ENCODE measurements at places on chromosomes 1 and 21.

DNA sequence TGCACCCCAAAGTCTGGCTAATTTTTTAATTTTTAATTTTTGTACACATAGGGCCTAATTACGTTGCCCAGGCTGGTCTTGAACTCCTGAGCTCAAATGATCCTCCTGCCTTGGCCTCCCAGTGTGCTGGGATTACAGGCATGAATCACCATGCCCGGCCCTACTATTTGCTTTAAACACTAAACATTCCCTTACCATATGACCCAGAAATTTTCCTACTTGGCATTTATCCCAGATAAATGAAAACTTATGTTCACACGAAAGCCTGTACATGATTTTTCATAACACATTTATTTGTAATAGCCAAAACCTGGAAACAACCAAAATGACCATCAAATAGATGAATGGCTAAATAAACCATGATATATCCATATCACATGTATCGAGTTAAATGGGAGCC is 35.8 kb downstream of the NDUFS5 start:
- no peak for DNase-seq

DNA sequence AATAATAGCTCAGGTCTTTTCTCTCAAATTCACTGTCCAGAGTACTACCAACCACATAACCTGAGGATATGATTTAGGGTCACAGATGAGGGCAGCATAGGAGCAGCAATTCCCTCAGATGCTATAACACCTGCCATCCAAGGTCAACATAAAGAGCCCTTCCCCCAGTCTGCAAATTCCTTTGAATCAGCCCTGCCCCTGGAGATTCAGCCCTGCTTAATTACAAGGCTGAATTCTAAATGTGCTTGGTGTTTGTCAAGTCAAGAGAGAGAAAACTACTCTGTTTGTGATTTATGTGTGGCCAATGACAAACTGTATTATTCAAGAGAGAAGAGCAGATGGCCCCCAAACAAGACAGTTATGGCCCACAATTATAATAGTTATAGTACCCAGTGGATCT is 195.7 kb upstream of the ADGRL2 start:
- DNase-seq, result no peak

DNA sequence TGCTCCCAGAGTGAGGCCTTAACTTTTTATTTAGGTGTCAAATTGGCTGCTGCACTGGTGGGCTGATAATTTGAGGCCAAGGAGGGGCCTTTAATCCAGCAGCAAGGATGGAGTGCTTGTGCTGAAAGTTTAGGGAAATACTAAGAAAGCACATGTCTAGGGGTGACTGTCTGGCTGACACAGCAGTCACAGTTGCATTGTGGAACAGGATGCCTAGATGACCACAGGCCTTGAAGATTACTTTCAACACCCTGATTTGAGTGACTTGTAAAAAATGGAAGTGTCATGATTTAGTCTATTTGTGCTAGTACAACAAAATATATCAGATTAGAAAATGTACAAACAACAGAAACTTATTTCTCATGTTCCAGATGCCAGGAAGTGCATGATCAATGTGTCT is 57.7 kb downstream of the ZNF697 start:
- no peak for DNase-seq

- DNase-seq, result no peak
Measured at GRCh38 chr1:201724039-201724765, 104.8 kb upstream of the IPO9 start.

GRCh38 chr1:97412737-97413136 is 508.1 kb downstream of the DPYD start:
- no peak for DNase-seq

DNA sequence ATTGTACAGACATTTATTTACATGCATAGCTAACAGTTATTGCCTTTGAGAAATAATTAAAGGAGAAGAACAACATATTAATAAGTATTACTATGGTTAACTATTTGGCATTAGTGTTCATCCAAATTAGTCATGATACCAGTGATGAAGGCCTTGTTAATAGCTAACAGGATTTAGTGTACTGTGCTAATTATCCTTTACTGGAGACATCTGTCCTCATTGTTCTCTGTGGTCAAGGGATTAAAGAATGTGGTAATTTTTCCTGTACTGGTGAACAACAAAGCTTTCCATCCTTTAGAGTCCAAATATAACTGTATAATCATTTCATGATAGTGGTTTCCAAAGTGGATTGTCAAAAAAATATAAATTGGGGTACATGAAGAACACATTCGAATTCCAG is 103.9 kb downstream of the ADGRL4 start:
- no peak for DNase-seq

DNA sequence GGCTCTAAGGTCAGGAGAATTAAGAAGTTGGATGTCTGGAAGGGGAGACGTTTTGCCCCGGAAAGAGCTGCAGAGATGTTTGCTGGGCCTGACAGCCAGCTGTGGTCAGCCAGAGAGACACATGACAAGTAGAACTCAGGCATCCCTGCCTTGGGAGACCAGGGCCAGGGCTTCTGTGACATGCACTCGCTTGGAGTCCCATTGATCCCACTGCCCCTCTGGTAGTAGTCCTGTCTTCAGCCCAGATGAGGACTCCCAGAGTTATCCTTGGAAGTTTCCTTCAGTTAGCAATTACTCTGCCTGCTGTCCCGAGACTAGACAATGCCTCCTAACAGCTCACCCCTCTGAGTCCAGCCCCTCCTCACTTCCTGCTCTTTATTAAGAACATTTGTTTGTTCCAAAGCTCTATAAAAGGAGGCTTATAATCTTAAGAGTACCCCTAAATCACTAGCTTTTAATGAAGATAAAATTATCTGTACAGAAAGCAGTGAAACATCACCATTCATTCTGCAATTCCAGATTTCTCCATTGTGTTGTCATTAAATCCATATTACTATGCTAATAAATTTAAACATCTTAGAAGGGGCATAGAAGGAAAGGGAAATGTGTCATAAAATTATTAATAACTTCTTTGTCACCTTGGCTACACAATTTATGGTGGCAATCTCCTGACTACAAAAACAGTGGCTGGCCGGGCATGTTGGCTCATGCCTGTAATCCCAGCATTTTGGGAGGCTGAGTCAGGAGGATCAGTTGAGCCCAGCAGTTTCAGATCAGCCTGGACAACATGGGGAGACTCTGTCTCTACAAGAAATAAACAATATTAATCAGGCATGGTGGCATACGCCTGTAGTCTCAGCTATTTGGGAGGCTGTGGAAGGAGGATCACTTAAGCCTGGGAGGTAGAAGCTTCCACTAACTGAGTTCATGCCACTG is 94.2 kb downstream of the KCNK1 start:
- no peak for DNase-seq
